EH (cell line): ENCODE measurements at places on chromosomes 12 and 14.

GRCh38 chr14:22811722-22812121 is 3.5 kb downstream of the SLC7A7 start:
- DNase-seq = peak; percentile 10

GRCh38 chr14:67510836-67511235 is 22.3 kb upstream of the PLEKHH1 start:
- DNase-seq = peak; percentile 33

DNA sequence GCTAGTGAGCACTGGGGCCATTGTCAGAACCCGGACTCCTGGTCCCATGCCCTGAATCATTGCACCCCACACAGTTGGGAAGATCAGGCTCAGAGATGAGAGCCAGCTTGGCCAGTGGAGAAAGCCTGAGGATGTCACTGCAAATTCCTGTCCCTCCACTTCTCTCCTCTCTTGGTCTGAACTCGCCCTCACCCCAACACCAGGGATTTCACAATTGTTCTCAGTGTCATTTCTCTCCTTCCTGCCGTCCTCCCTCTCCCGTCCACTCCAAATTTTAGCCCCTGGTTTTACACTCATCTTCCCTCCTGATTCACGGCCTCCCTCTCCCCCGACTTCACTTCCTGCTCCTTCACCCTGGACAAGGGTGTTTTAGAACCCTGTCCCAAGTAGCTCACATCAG is 11.1 kb downstream of the KRT75 start:
- peak; percentile 12 for DNase-seq

GRCh38 chr12:18798535-18799361 is 60.8 kb downstream of the CAPZA3 start:
- peak; percentile 35 for DNase-seq

DNA sequence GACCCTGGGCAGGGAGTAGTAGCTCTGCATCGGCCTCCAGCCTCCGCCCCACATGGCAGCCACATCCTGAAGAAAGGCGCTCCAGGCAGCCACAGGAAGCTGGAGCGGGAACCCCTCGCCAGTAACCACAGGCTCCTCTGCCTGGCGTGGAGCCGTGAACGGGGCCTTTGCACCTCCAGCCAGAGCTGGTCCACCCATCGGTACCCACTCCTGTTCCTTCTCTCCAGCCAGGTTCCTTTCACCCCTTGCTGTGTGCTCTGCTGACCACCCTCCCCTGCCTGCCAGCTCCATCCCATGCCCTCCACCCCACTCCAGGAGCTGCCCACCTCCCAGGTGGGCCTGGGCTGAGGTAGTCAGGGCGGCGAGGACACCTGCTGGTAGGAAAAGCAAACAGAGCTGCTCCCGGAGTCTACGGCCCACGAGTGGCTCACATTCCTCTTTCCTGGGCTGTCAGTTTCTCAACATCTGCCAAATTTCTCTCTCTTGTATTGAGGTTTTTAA is 2.7 kb downstream of the TGFB3 start:
- peak; percentile 39 for DNase-seq

- no peak for DNase-seq
Observed at GRCh38 chr12:76464631-76465166, 94.9 kb downstream of the OSBPL8 start.

GRCh38 chr12:54159140-54159539 is 29.6 kb downstream of the SMUG1 start:
- no peak for DNase-seq

DNA sequence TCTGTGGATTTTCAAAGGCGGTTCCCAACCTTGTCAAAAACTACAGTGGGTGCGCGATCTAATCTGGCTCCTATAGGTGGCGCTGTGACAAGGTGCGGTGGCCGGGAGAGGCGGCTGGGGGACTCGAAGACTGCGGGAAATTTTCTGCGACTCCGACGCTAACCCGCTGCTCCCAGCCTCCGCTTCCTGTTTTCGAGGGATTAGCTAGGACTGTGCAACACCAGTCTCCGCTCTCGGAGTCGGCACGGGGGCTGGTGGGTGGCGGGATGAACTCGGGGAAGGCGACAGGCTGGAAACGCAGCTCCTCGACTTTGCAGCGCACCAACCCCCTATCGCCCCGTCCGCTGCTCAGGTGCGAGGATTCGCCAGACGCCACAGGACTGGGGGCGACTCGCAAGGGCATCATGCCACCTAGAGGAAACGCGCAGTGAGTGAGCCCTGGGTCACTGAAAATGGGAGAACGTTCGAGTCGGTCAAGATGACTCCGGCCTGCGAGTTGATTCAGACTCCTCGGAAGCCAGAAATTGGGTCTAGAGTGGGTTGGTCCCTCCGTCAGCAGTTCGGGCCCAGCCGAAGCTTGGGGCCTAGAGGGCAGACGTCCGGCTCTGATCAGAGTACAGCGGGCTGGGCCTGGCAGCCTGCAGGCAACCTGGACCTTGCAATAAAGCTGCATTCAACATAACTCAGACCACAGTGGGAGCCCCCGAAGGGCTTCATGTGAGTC is 5.5 kb upstream of the PAX9 start:
- no peak for DNase-seq

DNA sequence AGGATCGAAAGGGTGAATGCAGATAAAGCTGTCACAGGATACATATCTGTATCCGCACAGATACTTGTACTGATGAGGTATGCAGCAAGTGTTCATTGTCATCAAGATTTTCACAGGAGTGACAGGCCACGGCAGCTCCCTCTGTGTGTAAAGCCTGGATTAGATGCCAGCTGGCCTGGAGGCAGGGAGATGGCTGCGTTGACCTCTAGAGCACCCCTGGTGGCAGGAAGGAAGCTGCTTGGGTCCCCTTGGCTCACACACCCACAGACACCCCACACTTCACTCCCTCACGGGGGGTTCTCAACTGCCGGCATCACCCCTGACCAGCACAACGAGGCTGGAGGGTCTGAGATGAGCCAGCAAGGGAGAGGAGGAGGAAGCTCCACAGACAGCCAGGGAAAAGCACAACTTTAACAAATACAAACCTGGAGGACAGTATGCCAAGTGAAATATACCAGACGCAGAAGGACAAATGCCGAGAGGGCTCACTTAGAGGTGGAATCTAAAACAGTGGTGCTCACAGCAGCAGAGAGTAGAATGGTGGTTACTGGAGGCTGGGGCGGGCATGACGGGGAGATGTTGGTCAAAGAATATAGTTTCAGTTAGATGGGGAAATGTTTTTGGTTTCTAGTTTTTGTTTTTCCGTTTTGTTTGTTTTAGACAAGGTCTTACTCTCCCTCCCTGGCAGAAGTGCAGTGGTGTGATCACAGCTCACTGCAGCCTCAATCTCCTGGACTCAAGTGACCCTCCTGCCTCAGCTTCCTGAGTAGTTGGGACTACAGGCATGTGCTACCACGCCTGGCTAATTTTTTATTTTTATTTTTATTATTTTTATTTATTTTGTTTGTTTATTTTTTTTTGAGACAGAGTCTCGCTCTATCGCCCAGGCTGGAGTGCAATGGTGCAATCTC is 45.7 kb downstream of the TEAD4 start:
- peak; percentile 36 for DNase-seq

- DNase-seq = peak; percentile 34
Observed at GRCh38 chr12:101697930-101698799, 725 bp downstream of the CHPT1 start.

DNA sequence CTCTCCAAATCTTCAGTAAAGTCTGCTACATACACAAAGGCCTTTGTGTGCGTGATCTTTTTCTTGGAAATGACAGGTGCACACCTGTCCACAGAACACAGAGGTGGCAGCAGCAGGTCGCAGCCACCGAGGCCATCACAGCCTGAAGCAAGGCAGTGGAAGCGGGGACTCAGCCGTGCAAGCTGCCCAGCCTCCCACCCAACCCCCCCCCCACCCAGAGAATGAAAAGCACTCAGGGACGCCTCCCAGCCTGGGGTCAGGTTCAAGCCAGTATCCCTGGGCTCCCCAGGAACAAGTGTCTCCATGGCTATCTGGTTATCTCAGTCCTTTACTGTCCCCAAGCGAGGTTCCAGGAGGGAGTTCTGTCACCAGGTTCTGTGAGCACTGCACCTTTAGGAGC is 31.2 kb upstream of the TSPAN9 start:
- DNase-seq = no peak

GRCh38 chr12:128079-128478 is 61.5 kb downstream of the IQSEC3 start:
- DNase-seq = no peak

- DNase-seq = no peak
Observed at GRCh38 chr14:33834466-33835260, 116.2 kb downstream of the EGLN3 start.

- no peak for DNase-seq
Observed at GRCh38 chr12:41436076-41436475, 248.0 kb downstream of the PDZRN4 start.
